Stimulated activated CD4-positive, alpha-beta T cell treated with anti-CD3 and anti-CD28 coated beads, Interleukin-2, amount 100 ng/mL, for 4 hours (primary cell): ENCODE measurements at places on chromosomes 7 and 10.

GRCh38 chr10:71776481-71776925 lies 3.2 kb upstream of the VSIR start:
- no peak for DNase-seq

DNA sequence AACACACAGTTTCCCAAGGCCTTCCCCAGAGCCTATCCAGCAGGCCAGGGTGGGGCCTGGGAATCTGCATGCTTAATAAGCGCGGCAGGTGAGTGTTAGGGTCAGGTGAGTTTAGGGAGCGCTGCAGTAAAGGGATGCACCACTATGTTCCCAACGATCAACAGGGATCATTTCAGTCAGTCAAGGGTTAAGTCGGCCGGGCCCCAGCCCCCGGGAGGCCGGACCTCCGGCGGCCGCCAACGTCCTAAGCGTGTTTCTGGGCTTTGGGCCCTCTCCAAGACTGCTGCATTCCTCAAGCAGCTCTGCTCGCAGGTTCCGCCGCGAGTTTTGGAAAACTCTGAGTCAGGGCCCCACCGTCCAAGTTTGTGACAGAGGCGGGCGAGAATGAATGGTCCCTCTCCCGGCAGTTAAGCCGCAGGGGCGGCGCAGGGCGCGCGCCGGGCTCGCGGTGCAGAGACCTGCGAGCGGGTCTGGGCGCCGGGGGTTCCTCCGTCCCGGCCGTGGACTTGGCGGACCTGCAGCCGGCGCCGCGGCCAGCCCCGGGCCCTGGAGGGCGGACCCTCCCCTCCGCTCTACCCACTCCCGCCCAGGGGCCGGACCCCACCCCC lies 81.6 kb downstream of the ARHGAP22 start:
- no peak for DNase-seq

GRCh38 chr10:74153123-74153522 lies 2.1 kb downstream of the ADK start:
- DNase-seq, result no peak

DNA sequence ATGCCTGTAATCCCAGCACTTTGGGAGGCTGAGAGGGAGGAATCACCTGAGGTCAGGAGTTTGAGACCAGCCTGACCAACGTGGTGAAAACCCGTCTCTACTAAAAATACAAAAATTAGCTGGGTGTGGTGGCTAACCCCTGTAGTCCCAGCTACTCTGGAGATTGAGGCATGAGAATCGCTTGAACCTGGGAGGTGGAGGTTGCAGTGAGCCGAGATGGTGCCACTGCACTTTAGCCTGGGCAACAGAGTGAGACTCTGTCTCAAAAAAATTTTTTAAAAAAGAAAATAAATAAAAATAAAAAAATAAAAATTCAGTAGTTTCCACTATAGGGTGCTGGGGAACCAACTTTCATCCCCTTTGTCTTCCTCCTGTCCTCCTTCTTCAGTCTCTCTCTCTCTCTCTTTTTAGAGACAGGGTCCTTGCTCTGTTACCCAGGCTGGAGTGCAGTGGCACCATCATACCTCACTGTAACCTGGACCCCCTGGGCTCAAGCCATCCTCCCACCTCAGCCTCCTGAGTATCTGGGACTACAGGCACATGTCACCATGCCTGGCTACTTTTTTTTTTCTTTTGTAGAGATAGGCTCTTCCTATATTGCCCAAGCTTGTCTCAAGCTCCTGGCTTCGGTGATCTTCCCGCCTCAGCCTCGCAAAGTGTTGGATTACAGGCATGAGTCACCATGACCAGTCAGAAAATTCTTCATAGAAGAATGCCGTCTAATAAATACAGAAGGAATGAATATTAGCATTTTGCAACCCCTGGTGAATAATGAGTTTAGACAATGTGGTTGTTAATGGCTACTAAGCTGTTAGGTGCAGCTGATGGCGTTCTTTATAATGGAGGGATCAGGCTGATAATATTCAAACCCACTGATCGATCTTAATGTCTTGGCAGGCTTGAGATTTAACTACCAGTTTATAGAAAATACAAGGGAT lies 20.6 kb downstream of the RBM20 start:
- DNase-seq, result no peak

GRCh38 chr7:152511736-152512135 lies 75.9 kb upstream of the KMT2C start:
- no peak for DNase-seq

DNA sequence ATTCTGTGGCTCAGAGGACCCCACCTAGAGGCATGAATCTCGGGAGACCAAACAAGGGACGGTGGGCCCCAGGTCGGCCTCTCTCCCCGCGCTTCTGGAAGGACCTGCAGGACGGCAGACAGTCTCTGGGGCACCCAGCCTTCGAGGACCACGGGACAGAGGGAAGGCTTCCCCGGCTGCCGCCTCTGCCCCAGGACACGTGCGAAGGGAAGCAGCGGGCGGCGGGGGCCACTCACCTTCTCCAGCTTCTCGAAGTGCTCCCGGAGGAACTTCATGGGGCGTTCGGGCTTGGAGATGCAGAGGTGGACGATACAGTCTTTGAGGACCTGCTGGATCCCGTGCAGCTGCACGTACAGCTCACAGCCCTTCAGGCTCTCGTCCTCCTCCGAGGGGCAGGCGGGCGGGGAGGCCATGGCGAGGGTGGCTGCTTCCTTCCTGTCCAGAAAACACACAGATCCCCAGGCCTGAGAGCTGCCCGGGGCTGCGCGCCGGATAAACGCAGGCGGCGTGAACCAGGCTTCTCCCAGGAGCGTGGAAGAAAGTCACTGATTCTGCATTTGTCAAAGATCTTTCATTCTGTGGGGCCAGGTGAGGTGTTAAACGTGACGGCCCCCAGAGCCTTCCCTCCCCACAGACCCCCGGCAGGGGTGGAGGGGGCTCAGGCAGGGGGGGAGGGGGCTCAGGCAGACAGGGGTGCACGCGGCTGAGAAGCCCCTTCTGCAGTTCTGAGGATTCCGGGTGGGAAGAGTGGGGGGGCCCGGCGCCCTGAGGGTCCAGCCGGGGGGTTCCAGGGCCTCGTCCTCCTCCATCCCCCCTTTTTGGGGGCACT lies 15.2 kb upstream of the DNAAF5 start:
- DNase-seq, result no peak

GRCh38 chr10:102962951-102963755 lies 45.1 kb downstream of the CNNM2 start:
- no peak for DNase-seq

GRCh38 chr10:80173466-80173865 lies 31.9 kb downstream of the ANXA11 start:
- no peak for DNase-seq

GRCh38 chr10:78931321-78932053 lies 137.3 kb upstream of the ZMIZ1 start:
- DNase-seq, result no peak

GRCh38 chr10:65719790-65720189 lies 1206.0 kb upstream of the LRRTM3 start:
- DNase-seq, result no peak

GRCh38 chr7:9217204-9217603 lies 783.8 kb downstream of the NXPH1 start:
- no peak for DNase-seq

- DNase-seq, result no peak
These were observed 93.2 kb downstream of the TWIST1 start for GRCh38 chr7:19024261-19024660.

- DNase-seq, result no peak
These were observed 93.3 kb downstream of the EMX2 start for GRCh38 chr10:117635826-117636225.

GRCh38 chr10:98832738-98833137 lies 386.0 kb upstream of the HPS1 start:
- no peak for DNase-seq

GRCh38 chr10:130020651-130021382 lies 56.7 kb upstream of the EBF3 start:
- DNase-seq, result no peak

GRCh38 chr10:48194830-48195229 lies 79.7 kb downstream of the FRMPD2 start:
- DNase-seq, result no peak

DNA sequence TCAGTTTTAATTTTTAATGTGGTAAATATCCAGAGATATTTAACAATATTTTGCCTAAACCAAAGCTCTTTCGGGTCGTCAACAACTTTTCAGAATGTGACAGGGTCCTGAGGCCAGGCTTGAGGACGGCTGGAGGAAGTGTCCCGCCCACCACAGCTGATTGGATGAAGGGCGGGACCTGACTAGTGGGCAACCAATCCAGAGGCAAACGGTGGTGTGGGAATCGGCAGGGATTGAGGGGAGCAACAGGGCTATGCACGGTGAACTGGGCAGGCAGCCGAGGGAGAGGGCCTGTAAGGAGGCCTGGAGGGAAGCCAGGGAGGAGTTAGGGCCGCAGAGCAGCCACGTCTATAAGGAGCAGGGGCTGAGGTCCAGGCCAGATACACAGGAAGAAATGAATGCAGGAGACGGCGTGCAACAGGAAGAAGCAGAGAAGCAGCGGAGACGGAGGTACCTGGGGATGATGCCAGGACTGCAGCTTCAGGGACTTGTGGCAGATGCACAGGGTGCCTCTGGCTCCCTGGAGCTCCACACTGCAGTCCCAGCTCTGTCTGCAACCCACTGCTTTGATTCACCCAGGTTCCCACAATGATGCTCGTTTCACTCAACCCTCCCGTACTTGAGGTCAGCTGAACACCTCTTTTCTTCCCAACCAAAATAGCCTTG lies 46.1 kb upstream of the ZMIZ1 start:
- DNase-seq, result no peak

DNA sequence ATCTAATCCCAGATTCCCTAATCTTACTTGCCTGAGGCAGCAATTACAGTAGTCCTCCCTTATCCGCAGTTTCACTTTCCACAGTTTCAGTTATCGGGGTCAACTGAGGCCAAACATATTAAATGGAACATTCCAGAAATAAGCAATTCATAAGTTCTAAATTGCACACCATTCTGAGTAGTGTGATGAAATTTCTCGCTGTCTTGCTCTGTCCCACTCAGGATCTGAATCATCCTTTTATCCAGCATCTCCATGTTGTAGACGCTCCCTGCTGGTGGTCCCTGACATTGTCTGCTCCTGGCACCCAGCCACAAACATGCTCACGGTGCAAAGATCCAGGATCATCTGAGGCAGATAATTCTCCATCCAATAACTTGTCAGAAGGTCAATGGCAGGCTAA lies 128.7 kb upstream of the CXCL12 start:
- DNase-seq, result no peak

DNA sequence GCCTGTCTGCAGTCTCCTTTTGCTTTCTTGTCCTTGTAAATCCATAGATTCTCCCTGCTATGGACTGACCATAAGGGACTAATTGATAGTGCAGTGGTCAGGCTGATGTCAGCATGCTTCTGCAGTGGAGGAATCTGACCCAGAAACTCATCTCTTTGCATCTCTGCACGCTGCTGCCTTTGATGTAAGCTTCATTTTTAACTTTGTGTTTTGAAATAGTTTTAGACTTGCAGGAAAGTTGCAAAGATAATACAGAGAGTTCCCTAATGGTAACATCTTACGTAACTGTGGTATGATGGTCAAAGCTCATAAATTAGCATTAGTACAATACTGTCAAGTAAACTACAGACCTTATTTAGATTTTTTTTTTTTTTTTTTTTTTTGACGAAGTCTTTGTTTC lies 89.6 kb downstream of the GALNT17 start:
- DNase-seq, result no peak

DNA sequence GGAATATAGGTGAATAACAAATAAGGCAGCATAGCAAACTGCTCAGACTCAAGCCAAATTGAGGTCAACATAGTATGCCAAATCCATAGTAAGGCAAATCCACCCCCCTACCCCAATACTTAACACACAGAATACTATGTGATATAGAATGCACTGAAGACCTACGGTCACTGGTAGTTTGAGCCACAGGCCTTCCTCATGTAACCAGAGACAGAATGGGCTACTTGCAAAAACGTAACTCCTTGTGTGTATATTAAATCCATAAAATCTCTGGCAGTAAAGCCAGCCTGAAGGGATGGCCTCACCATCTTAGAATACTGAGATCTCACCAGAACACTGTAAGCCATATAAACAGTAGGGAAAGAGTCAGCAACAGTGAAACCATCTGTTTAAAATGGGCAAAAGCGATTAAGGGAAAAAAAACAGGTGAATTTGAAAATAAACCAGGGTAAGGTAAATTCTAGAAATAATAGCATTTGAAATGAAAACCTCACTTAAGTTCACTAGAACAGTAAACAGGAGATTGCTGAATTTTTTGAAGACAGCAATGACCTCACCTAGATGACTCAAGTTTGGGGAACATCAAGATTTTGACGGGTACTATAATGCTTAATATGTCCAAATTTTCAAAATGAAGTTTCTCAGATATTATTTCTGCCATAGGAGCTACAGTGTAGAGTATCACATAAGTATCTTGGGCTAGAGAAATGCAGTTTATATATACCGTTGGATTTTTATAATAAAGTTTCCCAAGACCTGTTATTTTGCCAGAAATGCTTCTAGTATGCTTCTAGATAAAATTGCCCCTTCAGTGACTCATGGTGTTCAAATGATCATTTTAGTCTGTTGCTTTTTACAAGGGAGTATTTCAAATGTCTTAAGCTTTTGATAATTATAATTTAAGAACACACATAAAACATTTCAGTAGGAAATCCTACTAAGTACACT lies 13.9 kb downstream of the HNRNPA2B1 start:
- no peak for DNase-seq

DNA sequence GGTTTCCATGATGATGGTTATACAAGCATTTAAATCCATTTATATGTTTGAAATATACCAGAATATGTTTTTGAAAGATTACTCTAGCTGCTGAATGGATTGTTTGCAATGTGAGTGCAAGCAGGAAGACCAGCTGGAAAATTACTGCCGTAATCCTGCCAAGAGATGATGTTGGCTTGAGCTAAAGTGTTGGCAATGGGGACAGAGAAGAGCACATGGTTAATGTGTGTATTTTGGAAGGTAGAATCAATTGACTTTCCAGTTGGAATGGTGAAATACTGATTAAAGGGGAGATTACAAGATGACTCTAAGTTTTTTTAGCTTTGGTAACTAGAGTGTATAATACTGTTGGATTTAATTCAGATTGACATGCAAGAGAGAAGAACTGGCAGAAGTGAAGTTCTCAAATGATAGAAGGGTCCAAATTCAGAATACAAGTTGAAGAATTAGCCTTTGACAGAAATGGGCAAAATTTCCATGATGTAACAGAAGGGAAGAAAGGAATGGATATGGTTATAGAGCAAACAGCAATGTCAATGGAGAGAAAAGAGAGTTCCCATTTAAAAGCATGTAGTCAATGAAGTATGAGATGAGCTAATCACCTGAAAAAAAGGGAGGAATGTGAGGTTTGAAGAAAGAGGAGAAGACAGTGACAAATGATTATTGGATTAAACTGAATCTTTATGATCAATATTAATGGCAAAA lies 422.0 kb downstream of the CDC14C start:
- no peak for DNase-seq

GRCh38 chr7:46143421-46143820 lies 222.3 kb upstream of the IGFBP3 start:
- DNase-seq, result no peak
